ENCODE measurements at places on chromosomes 11 and 22.
A peak's percentile ranks its signal among the peaks of the same experiment; 100 is the strongest.

DNA sequence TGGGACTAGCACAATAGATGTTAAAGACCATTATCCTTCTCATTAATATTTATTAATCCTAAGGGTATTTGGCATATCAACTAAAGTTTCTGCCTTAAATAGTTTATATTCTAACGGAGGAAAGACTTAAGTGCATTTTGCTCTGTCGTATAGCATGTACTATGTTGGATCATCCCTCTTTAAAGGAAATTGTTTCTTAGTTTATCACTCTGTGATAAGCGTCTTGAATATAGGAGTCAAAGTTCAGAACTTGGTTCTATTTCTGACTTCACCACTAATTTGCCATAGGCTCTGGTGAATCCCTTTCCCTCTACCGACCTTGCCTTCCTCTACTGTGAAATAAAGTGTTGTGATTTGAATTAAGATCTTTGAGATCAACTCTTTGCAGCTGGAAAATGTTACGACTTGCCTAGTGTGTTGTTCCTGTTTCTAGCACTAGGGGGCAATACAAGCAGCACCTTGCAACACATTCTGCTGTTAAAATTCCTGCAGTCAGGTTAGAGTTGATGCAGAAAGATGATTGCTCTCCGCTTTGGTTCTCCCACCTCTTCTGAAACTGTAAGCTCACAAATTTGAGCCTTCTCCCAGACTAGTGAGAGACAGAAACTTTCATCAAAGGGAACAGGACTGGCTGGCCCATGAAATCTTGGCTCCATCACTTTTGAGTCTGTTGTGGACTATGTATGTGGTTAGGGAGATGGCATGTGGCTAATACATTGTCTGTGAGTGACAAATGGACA lies 27.8 kb upstream of the ZNRF3 start:
- peak; percentile 64 for DNase-seq

GRCh38 chr11:96246718-96247552 lies 96.1 kb downstream of the MAML2 start:
- no peak for DNase-seq

DNA sequence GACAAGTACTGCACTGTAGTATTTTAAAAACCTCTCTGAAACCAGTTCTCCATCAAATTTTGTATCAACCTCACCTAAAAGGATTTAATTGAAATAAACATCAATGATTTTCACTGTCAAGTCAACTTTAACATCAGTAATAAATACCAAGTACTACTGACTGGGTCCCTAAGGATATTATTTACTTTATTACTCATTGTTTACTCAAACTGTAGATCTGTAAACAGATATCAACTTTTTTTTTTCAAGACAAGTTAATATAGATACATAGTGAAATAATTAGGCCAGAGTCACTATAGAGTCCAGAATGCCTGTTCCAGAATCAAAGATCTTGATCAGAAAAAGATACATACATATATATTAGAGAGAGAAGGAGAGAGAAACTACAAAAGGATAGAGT lies 1.6 kb downstream of the RNF141 start:
- no peak for DNase-seq

DNA sequence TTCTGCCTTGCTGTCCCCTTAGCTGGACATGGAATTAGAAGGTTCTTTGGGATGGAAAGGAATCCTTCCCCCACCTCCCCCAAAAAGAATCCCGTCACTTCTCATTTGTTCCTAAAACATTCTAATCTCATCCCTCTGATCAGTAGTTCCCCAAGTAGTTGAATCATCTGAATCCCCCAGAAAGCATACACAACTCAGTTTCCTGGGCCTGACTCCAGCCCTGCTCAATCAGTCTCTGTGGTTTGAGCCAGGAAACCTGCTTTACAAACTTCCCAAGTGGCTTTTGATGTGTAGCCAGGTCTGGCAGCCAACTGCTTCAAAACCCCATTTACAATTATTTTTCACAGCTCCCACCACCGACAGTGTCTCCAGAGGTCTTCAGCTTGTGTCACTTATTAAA lies 20.2 kb downstream of the C22orf31 start:
- no peak for DNase-seq

GRCh38 chr22:27636716-27637508 lies 164.6 kb downstream of the MN1 start:
- DNase-seq, result no peak

- no peak for DNase-seq
Measured at GRCh38 chr11:31422703-31423102, 53.0 kb downstream of the DNAJC24 start.

- no peak for DNase-seq
Measured at GRCh38 chr11:113174882-113175281, 139.5 kb upstream of the TTC12 start.

- no peak for DNase-seq
Measured at GRCh38 chr11:66116576-66117361, 46.7 kb downstream of the PACS1 start.

DNA sequence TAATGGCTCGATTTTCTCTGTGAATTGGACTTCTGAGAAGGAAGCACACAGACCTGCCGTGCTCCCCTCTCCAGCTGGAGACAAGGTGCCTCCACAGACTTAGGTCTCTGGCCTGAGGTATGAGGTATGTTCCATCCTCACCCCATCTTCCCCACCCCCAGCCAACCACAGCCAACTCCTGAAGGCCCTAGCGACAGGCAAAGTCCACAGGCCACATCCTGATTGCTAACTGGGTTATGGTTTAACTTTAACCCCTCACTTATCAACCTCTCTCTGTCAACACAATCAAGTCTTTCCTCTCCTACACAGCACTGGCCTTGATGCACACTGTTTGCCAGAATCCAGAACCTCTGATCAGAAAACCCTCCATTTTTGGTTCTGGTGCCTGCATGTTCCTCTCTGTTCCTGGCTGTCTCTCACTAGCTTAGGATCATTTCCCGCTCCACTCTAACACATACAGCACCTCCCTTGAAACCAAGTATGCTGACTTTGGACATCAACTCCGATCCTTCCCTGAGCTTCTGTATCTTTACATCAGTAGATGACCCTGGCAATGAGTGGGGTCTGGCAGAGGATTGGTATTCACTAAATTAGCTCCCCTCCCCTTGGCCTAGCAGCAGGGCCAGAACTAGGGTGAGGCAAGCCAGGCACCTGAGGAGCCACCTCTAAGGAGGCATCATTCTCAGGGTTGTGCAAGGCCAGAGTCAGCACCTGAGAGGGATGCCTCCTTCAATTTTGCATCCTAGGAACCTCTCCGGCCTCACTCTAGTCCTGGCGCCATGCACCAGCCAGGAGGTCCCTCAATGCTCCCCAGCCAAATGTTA lies 22.0 kb downstream of the JAML start:
- peak; percentile 66 for DNase-seq

GRCh38 chr22:40434106-40434505 lies 63.7 kb downstream of the SGSM3 start:
- no peak for DNase-seq

GRCh38 chr22:38981992-38982927 lies at the start of gene APOBEC3B:
APOBEC3B (plus strand) TSS chr22:38982347; CDS start chr22:38982454, 107 bp downstream.
- DNase-seq, result peak; percentile 78

Measured in CD4-positive, alpha-beta T cell treated with Interleukin-1 beta for 1 hour (primary cell).